ENCODE measurements at places on chromosomes 6 and 20.

DNA sequence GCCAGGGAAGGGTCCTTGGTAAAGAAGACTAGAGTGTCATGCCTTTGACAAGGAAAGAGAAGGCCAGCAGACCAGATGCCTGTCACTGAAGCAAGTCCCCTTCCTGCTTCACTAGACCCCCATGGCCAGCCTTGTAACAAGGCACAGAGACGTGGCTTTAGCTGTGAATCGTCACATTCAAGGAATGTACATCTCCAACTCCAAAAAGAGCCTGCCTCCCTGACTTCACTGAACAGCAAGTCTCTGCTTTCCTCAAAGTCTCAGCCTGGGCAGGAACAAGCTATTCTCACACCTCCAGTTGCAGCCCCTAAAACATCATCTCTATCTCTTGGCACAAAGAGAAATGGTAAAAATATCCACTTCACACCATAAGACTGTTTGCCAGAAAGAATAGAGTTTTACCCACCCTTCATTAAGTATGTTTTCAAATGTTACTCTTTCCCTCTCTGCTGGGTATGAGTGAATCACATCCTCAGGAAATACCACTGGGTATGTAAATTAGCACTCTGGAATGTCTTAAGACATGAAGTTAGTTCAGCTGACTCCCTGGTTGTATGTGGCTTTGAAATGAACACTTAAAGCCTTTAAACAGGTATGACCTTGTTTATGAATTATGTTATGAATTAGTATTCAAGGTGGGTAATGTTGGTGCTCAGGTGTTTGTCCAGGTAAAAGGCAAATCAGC, 46.4 kb upstream of the NT5E start:
- DNase-seq, result no peak

DNA sequence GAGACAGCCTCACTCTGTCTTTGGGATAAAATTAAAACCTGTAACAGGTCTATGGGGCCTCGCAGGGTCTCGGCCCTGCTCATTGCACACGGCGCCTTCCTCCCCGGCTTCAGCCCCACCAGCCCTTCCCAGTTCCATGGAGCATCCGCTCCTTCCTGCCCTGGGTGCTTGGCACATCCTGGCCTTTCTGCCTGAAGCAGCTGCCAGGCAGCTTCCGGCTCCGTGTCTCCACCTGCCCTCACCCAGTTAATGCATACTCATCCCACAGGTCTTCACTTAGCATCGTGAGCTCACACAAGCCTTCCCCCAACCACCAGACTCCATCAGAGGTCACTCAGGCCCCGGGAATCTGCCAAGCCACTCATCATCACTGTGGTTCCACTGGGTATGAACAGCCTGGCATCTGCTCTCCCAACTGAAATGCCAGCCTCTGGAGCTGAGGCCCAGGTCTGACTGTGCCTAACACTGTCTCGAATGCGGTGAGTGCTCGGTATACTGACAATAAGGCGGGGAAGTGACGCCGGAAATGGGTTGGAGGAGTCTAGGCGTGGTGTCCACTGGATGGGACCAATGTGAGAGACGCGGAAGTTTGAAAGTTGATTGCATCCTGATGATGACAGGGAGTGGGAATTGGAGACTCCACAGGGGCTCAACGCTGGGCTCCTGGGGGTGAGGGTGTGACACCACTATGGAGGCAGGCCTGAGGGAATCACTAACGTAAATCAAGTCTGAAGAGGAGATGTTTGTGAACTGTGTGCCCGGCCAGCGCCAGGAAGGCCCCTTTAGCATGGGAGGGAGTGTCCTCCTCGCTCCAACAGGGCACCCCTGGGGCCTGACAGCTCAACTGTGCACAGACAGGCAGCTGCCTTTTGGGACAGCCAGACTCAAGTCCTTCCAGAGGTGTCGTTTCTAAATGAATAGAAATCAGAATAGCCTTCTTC, 245.8 kb downstream of the TTLL2 start:
- DNase-seq, result no peak

DNA sequence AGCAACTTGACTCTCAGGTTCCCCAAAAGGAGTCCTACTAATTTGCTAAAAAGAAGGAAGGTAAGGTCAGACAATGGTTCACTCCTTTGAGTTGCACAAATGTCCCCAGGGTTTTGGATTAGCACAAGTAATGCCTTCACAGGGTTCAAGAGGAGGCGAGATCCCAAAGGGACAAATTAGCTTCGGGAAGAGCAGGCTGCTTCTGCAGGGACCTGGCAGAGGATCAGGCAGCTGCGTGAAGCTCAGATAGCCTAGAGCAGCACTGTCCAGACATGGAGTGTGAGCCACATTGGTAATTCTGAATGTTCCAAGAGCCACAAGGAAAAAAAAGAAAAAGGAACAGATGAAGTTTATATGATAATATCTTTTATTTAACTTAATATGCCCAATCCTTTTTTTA, 115.4 kb downstream of the CFAP61 start:
- no peak for DNase-seq

- DNase-seq, result no peak
These were observed 5.4 kb upstream of the ZBTB12 start for GRCh38 chr6:31907158-31907813.

DNA sequence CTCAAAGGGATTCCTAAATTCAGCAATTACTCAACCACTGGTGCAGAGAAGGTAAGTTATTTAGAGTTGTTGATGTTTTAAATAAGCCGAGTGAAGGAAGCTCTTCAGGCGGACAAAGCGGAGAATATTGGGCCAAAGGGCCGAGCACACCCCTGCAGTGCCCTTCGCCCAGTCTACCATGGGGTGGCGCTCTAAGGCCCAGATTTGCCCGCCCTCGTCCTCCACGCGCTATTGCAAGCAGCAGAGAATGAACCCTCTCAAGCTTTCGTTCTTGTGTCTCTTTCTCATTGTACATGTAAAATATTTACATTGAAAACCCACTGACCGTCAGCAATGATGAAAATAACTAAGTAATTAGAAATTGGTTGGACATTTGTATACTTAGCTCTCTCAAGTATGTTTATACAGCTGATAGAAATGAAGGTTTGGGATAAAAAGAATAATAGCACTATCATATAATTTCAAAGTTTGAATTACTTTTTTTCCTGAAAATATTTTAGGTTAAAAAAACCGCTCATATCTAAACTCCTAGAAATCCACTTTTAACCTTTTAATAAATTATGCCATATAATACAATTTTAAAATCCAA, 195.0 kb upstream of the CEP162 start:
- DNase-seq, result no peak

DNA sequence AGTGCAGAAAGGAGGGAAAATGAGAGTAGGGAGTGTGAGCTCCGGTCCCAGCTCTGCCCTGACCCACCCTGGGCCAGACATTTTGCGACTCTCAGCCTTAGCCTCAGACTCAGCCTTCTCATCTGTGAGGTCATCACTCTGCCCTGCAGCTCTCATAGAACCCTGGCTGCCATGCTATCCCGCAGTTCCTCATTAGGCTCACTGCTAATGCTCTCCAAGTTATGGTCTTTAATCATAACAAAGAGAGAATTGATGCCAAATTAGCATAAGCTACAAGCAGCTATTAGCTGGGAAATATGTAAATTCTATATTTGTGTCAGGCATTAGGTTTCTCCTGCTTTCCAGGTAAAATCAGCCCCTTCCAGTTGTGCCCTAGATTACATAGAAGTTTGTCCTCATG, 46.5 kb upstream of the MLN start:
- no peak for DNase-seq

GRCh38 chr20:34980543-34981233, 25.0 kb downstream of the MYH7B start:
- DNase-seq, result peak; percentile 93

GRCh38 chr6:130159956-130160355, 62.8 kb downstream of the SAMD3 start:
- DNase-seq, result no peak

DNA sequence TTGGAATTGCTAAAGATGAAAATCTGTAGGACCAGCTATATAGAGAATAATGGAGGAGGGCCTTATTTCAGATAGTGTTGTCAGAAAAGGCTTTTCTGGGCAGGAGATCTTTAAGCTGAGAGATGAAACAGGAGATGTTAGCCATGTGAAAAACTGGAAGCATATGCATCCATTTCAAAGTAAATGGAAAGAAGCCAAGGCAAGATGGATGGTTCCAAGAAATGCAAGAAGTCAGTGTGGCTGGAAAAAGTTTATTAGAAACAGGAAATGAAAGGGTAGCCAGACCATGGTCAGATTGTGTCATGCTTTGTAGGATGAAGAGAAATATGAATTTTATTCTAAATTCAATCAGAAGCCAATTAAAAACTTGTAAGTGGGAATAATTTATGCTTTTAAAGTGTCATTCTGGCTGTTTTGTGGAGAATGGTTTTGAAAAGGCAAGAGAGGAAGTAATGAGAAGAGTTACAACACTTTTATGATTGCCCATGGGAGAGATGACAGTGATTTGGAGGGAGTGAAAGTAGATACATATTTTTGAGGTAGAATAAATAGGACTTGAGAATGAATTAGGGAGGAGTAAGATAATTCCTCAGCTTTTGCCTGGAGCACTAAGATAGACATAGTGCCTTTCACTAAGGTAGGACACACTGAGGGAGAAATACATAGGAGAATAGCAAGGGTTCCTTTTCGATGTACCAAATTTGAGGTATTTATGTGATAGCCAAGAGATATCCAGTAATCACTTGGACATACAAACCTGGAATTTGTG, 620.1 kb downstream of the HTR1B start:
- no peak for DNase-seq

GRCh38 chr6:148392671-148393070, 50.0 kb downstream of the SASH1 start:
- no peak for DNase-seq

DNA sequence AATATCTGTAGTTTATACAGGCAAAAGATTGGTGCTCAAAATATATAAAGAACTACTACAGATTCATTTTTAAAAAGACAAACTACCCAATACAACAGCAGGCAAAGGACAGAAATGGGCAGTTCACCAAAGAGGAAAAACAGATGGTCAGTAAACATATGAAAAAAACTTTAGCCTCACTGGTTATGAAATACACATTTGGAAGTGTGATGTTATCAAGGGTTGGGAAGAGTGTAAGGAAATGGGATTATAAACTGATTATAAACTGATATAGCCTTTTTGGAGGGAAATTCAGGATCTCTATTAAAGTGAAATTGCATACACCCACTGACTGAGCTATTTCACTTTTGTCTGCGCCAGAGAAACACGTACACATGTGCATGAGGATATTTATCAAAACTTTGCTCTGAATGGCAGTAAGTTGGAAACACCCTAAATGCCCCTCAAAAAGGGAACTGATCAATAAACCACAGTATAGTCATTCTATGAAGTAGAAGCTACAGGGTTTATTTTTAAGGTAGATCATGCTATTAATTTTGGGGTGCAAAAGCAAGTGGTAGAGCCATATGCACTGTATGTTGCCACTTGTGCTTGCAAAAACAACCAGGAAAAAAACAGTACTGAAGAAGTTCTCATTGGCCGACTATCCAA, 32.2 kb upstream of the ARFGEF2 start:
- DNase-seq, result no peak

- DNase-seq, result no peak
These were observed 86.8 kb upstream of the SNAP25 start for GRCh38 chr20:10131732-10132345.

GRCh38 chr6:169342710-169343109, 89.1 kb upstream of the THBS2 start:
- DNase-seq, result no peak

- DNase-seq, result no peak
These were observed 1.1 kb downstream of the TCP1 start for GRCh38 chr6:159788276-159788675.

DNA sequence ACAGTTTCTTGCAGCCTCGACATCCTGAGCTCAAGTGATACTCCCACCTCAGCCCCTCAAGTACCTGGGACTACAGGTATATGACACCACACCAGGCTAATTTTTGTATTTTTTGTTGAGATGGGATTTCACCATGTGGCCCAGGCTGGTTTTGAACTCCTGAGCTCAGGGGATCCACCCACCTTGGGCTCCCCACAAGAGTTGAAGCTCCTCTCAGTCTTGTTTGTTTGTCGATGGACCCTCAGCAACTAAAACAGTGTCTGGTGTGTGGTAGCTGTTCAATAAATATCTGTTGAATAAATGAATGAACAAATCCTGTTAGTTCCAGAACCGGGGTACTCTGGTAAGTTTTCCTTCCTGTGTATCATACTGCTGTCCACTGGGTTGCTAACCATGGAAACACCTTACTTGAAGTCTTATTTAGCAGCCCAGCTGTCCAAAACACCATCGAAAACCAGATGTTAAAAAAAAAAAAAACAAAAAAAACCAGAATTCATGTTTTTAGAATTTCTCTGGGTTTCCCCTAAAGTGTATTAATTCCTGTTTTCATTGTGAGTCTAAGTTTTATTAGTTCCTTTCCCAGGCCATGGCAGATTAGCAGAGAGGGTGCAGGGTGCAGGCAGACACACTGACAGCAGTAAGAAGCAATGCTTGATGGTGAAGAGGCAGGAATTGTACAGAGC, 7.8 kb upstream of the EZR start:
- no peak for DNase-seq
